Stromal cell of bone marrow (primary cell): ENCODE measurements at places on chromosomes 2 and 18.

- DNase-seq, result no peak
Observed at GRCh38 chr18:79871026-79871390, 73.3 kb downstream of the KCNG2 start.

GRCh38 chr2:200782251-200782650 lies 29.5 kb upstream of the BZW1 start:
- no peak for DNase-seq

GRCh38 chr2:141967980-141968379 lies 162.8 kb downstream of the LRP1B start:
- no peak for DNase-seq

GRCh38 chr2:217864963-217865772 lies 137.6 kb downstream of the TNS1 start:
- DNase-seq, result no peak

GRCh38 chr18:7585276-7585670 lies 18.2 kb downstream of the PTPRM start:
- DNase-seq, result no peak

- no peak for DNase-seq
Observed at GRCh38 chr2:85419009-85419675, 628 bp downstream of the SH2D6 start.

DNA sequence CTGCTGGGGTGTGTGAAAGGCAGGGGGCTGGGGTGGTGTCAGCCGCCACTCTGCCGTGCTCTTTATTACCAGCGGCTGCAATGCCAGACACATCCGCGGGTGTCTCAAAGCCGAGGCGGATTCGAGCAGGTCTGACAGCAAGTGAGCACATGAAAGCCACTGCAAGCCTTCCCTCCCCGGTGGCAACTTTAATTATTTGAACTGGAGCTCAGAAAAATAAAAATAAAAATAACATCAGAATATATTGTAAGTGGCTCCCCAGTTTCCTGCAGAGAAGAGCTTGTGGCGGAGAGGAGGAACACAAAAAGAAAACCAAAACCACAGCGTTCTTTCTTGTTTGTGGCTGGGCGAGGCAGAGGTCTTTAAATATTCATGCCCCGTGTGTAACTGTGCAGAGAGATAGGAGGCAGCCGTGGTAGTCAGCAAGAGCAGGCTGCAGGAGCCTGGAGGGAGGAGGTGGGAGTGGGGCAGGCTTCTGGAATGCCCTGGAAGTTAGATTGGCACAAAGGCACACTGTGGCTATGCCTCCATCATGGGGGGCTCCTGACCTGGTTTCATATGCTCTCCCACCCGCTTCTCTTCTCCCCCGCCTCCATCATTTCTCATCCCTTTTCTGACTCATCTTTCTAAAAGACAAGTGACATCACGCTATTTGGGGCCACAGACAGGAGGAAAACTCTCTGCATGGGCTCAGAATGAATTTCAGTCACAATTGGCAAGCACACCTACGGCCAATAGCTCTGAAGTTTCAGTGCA lies 199.8 kb downstream of the CLIP4 start:
- no peak for DNase-seq

DNA sequence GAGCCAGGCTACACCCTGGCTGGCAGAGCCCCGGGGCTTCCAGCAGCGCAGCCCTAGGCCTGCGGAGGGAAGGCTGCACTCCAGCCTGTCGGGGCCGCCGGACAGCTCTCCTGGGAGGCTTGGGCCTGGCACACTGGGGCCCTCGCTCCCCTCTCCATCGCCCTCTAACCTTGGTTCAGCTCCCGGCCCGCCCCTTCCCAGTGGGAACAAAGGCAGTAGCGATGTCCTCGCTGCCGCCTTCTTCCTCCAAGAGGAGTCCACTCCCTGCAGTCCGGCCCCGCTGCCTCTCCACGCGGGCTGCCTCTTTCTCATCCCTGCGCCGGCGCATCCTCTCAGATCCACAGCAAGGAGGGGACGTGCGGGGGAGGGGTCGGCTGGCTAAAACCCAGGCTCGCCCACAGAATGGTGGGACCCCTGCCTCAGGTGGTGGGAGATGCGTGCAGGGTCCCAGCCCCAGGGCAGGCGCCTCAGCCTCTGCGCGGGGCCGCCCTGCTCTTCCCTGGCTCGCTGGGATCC lies 138.1 kb downstream of the TWIST2 start:
- no peak for DNase-seq

- DNase-seq, result no peak
Observed at GRCh38 chr2:100250645-100251044, 71.7 kb downstream of the LONRF2 start.

DNA sequence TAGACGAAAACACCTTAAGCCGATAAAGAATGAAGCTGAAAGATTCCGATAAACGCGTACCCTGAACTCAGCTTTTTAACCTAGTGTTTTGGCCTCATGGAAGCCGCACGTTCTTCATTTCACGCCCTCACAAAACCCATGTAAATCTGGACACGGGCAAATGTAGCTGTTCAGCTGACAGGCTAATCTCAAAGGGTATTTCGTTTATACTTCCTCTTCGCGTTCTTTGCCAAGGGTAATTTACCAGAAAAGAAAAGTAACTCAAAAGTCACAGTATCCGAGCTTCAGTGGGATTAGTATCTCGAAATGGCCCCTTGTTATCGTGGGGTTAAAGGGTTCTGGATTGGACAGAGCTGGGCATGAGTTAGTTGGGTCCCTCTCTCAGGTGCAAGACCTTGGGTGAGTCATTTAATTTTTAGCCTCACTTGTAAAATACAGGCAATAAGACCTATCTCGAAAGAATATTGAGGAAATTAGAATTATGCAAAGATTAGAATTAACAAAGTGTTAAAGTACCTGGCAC lies 22.0 kb upstream of the STPG4 start:
- no peak for DNase-seq

- no peak for DNase-seq
Observed at GRCh38 chr2:167353605-167354280, 465.5 kb downstream of the XIRP2 start.

- no peak for DNase-seq
Observed at GRCh38 chr2:11672407-11672806, 2.4 kb upstream of the NTSR2 start.

DNA sequence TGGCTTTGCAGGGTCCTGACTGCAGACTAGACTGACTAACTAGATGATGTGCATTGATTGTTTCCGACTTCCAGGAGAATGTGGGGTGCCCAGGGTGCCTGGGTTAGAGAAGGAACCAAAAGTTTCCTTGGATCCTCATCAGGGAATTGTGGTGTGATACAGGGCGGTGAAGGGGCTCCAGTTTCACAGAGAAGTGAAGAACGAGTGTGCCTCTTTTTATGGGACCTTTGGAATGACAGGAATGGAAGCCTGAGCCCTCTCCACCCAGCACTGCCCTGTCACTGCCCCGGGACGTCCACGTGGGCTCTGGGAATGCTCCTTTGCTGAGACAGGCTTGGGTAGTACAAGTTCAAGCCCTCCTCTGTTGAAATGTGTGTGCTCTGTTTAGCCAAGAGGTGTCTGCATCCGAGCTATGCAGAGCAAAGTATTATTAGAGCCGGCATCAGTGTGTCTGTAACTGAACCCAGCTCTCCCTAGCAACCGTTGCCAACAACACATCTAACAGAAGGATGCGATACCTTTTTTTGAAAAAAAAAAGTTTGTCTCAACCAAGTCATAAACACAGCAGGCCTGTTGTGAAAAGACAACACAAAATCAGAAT lies 183.6 kb downstream of the SMAD7 start:
- no peak for DNase-seq

DNA sequence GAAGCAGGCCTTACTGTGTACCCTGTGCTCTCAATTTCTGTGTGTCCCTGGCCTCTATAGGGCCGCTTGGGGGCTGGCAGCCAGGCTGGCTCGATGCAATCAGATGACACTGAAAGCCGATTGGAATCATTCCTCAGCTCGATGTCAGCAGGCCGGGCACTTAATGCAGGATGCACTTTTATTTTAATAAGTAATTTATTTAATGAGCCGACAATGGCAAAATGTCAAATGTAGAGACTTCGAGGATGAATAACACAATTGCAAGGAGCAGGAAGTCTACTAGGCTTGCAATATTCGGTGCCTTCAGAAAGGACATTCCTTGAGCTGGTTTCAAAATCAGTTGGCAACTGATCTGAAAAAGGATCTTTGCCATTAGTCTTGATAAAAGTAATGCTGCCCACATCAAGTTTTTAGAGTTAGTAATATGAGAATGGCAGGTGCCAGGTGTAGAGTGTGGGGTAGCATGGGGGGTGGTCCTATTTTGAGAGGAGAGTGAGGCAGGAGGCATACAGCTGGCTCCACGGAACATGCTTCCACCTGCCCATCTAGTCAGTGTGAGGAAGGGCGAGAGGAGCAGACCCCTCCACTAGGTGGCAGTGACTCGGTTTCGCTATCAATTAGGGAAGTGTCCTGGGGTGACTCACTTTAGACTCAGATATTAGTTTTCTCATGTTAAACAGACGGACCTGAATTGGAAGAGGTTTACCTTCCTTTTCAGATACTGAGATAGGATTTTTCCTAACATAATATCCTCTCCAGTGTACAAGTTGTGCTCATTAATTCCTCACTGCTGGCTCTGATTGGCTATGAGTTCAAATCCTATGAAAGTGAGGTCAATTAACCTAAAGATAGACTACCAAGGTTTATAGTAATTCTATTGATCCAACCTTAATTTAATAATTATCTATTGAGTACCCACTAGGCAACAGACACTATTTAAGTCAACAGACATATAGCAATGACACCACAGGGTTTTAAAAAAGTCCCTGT lies 80.9 kb downstream of the NABP1 start:
- no peak for DNase-seq

DNA sequence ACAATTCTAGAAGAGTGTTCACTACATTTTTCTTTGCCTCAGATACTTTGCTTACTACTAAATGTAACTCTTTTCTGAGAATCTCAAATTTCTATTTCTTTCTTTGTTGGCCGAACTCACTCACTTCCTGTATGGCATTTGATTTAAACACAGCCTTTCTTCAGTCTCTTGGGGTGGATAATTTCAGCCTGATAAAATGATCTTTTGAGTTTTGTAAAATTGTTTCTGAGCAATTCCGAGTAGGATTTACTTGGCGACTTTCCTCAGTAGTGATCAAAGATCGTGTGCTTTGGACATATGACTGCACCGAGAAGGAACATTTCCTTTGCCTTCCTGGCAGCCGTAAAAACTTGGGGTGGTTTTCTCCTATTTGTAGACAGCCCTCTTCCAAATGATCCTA lies 127.4 kb downstream of the DCDC2C start:
- DNase-seq, result no peak

GRCh38 chr18:24999650-25000267 lies 352.2 kb downstream of the ZNF521 start:
- DNase-seq, result no peak

DNA sequence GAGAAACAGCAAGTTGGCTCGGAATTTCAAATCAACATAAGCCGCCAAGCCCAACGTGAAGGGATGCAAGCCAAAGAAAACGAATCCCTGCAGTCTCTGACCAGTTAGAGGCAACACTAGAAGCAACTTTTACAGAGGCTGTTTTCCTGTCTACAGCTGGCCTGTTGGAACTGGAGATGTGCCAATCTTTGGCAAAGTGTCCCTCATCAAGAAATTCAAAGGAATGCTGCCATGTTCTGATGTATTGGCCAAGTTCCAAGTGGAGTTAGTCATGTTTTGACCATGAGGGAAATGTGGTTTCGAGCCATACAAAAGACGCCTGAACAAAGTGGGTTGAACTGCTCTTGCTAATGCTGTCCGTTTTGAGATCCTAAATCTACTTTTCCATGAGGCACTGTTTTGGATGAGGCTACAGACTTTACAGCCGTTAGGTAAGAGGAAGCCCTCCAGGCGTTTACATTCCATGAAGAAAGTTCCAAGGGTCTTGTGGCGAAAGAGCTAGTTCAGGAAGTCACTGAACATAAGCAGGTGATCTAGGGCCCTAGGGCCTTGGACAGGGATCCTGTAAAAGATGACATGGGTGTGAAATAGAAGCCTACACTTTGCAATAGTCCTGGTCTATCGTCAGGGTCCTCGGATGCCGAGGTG lies 140.7 kb upstream of the PXDN start:
- peak; percentile 41 for DNase-seq

- no peak for DNase-seq
Observed at GRCh38 chr2:109407276-109408042, 206.3 kb downstream of the SEPTIN10 start.

GRCh38 chr2:127932199-127932876 lies 46.6 kb upstream of the AMMECR1L start:
- DNase-seq, result peak; percentile 66

DNA sequence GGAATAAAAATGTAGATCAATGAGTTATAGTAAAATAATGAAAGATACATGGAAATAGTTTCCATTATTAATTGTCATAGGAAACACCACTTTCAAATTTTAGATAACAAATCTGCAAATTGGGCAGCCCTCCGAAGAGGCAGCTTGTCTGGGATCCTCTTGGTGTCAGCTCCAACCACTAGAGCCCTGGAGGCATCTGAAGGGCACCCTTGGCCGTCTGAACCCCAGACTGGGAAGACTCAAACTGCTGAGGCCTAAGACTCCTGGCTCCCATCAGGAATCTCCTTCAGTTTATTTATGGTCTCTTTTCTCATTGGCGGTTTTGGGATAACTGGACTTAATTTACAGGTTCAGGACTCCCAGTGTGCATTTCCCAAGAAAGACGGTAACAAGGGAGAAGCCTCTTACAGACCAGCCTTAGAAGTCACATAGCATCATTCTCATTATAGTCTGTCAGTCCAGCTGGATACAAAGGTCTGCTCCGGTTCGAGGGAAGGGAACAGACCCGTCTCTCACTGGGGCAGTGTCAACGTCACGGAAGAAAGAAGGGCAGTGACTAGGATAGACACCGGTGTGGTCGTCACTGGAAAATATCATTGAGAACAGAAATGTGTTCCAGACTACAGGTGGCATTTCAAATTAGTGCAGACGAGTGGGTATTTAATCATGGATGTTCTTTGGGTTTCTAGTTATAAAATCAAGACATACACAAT lies 390.7 kb upstream of the NETO1 start:
- no peak for DNase-seq

DNA sequence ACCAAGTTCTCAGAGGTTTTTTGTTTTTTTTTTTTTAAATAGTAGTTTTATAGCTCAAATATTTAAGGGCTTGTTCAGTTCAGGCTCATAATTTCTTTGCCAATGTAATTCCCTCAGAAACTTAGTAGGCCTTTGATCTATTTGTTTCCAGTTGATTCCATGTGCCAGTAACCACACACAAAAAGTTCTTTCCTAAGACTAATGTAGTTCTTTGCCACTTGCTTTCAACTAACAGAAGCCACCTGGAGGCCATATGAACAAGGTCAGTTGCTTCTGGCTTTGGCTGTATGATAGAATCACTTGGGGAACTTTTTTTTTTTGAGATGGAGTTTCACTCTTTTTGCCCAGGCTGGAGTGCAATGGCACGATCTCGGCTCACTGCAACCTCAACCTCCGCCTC lies 100.7 kb downstream of the DTNB start:
- no peak for DNase-seq

DNA sequence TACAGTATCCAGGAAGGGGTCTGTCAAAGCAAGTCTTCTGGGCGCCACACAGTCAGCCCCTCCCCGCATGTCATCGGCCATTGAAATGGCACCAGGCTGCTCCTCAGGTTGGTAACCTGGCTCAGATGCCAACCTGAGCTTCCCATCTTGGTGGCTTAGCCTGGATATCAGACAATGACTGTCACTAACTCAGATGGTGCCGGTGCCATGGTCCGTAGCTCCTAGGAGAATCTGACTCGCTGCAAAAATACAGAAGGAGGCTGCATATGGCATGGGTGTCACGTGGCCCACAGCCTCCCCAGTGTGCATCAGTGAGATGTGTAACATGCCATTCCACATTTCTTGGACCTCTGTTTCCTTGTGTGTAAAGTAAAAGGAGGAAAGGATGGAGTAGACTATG lies 3.2 kb downstream of the NOSTRIN start:
- no peak for DNase-seq

- DNase-seq, result no peak
Observed at GRCh38 chr2:142189501-142189900, 58.7 kb upstream of the LRP1B start.

- DNase-seq, result no peak
Observed at GRCh38 chr2:62187246-62187645, 8.7 kb upstream of the B3GNT2 start.
